Keratinocyte (primary cell): ENCODE measurements at places on chromosomes 4 and X.

- H3K36me3 ChIP-seq = no peaks in the 10 kb centered on the region
- peak; percentile 42 for DNase-seq
- H3K27me3 ChIP-seq = no peaks in the 10 kb centered on the region
Observed at GRCh38 chrX:10173331-10173900, 16.6 kb downstream of the CLCN4 start.

DNA sequence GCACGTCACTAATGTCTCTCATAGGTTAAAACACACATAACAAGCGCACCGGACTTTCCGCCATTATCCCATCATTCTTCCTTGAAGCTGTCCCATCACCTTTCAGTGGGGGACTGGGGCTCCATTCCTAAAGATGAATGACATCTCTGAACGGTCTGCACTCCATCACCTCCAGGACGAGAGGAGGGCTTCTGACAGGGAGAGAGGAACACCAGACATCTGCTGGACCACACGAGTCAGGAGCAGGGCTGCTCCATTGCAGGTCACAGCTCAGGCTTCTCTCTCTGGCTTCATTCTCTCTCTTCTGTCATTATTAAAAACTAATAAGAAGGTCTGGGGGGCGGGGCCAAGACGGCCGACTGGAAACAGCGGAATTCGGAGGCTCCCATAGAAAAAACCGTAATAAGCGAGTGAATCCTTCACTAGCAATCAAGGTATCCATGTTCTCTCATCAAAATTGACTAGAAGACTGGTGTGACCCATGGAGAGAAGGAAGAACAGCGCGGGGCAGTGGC lies 289.8 kb downstream of the LDB2 start:
- H3K27me3 ChIP-seq = no peaks in the 10 kb centered on the region
- H3K4me1 ChIP-seq = no peaks in the 10 kb centered on the region
- no peak overlapping the region for H3K4me3 ChIP-seq
- H3K36me3 ChIP-seq = no peaks in the 10 kb centered on the region
- no peak overlapping the region for H3K27ac ChIP-seq

DNA sequence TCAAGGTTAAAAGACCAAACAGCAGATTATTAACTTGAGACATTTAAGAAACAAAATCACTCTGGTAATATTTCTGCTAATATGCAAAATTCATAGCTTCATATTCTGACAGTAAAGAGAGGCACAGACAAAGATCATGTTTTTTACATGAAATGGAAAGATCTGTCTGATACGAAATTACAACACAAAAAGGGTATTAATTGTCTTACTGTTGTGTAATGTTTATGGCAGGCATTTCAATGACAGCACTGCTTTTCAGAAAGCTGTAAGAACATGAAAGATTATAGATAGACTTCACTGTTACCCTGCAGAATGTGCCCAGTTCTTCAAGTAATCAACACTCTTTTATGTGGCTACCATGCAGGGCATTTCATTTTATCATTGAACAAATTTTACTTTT lies 15.4 kb downstream of the DCHS2 start:
- H3K27ac ChIP-seq = no peak overlapping the region
- peaks cover 5% of the 10 kb centered on the region for H3K27me3 ChIP-seq

DNA sequence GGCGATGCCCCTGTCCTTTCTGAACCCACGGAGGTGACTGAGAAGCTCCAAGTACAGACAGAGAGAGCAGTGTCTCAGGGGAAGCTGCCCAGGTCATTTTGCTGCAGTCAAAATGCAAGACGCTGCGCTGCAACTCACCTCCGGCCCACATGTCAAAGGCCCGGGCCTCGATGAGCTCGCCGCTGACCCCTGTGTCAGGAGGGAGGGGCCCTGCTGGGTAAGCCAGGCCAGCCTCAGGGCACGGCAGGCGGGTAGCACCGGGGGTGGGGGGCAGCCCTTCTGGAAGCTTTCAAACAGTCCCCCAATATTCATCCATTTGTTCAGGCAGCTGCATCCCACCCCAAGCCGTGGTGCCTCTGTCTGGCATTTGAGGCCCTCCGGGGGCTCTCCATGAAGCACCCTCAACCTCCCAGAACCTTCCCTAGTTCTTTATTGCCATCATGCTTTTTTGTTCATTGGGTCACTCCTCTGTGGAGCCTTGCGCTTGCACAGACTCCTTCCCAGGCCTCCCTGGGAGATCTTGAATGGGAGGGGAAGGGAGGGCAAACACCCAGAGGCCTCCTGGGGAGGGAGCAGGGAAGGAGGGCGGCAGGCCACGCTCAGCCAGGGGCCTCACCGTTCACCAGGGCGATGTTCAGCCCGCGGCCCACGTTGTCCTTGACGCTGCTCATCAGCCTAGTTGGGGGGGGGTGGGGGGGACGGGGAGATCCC lies 8.2 kb downstream of the FAM3A start:
- H3K27ac ChIP-seq = no peak overlapping the region
- no peak overlapping the region for H3K4me3 ChIP-seq
- H3K36me3 ChIP-seq = no peaks in the 10 kb centered on the region
- H3K27me3 ChIP-seq = no peaks in the 10 kb centered on the region
- H3K4me1 ChIP-seq = no peaks in the 10 kb centered on the region

DNA sequence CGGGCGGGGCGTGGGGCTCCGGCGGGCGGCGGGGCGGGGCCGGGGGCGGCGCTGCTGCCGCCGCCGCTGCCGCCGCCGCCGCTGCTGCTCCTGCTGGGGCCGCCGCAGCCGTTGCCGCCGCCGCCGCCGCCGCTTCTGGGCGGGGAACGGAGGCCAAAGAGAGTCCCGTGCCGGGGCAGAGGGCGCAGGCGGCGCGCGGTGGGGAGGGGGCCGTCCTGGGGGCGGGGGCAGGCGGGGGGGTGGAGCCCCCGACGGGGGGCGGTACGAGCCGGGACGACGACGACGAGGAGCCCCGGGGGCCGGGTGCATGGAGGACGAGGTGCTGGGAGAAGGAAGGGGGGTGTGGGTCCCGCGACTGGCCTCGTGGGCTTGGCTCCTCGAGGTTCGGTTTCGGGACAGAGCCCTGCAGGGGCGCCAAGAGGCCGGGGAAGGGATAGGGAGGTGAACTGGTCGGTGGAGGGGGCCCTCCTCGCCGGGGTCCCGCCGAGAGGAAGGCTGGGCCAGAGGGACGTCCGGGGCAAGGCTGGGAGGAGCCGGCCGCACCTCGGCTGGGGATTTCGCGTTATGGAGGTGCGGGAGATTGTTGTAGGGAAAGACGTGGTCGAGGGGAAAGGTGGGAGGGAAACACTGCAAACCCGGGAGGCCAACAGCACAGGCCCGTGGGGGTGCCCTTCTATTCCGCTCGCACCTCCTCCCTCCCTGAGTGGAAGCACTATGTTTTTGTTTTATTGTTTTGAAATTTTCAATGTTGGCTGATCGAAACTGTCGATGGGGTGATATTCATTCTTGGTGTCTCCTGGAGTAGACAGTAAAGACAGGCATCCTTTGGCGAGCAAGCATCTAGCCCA lies 1.9 kb downstream of the BCORL1 start:
- no peaks in the 10 kb centered on the region for H3K27me3 ChIP-seq
- no peak overlapping the region for H3K27ac ChIP-seq
- DNase-seq = no peak
- H3K4me3 ChIP-seq = peak overlapping the region; percentile 47
- H3K36me3 ChIP-seq = no peaks in the 10 kb centered on the region

- H3K27ac ChIP-seq = no peak overlapping the region
- no peaks in the 10 kb centered on the region for H3K27me3 ChIP-seq
- no peaks in the 10 kb centered on the region for H3K36me3 ChIP-seq
- H3K4me3 ChIP-seq = no peak overlapping the region
- DNase-seq = no peak
- no peaks in the 10 kb centered on the region for H3K4me1 ChIP-seq
Observed at GRCh38 chr4:96642490-96642889, 802.6 kb downstream of the PDHA2 start.

DNA sequence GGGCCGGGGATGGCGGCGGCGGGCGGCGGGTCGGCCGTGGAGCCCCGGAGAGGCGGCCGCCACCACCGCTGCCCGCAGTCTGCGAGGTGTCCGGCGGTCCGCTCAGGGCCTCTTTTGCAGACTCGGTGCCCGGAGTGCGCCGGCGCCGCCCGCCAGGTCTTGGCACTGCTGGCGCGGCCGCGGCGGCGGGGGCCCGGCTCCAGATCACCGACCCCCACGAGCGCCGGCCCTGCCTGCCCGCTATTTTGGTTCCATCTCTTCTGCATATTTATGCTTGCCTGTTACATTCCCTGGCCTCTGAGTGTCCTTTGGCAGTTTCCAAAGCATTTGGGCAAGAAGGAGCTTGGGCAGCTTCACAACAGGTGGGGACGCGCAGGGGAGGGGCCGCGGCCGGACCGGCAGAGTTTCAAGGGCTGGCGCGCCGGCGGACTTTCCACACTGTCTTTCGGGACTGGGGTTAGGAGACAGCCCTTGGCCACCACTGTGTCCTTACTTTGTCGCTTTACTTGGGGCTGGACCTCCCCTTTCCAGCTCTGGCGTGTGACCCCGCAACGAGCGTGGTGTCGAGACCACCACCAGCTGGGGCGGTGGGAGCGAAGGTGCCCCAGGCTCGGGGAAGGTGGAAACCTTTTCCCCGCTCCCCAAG lies 668 bp upstream of the TAPT1 start:
- H3K27me3 ChIP-seq = no peaks in the 10 kb centered on the region
- no peak for DNase-seq
- H3K4me1 ChIP-seq = peaks cover 8% of the 10 kb centered on the region
- H3K36me3 ChIP-seq = no peaks in the 10 kb centered on the region

GRCh38 chr4:16212138-16212782 lies 14.0 kb downstream of the TAPT1 start:
- no peak overlapping the region for H3K4me3 ChIP-seq
- no peaks in the 10 kb centered on the region for H3K4me1 ChIP-seq
- H3K27me3 ChIP-seq = no peaks in the 10 kb centered on the region

GRCh38 chrX:23919706-23920320 lies 12.0 kb downstream of the CXorf58 start:
- no peak for DNase-seq
- H3K4me1 ChIP-seq = no peaks in the 10 kb centered on the region
- H3K27me3 ChIP-seq = peaks cover 3% of the 10 kb centered on the region
- no peak overlapping the region for H3K27ac ChIP-seq

- no peaks in the 10 kb centered on the region for H3K27me3 ChIP-seq
- H3K4me1 ChIP-seq = no peaks in the 10 kb centered on the region
- H3K4me3 ChIP-seq = no peak overlapping the region
- H3K36me3 ChIP-seq = peaks cover 4% of the 10 kb centered on the region
Observed at GRCh38 chr4:84622959-84623358, 40.0 kb downstream of the CDS1 start.

GRCh38 chrX:11341274-11342201 lies 48.3 kb downstream of the AMELX start:
- H3K4me1 ChIP-seq = peaks cover 3% of the 10 kb centered on the region

DNA sequence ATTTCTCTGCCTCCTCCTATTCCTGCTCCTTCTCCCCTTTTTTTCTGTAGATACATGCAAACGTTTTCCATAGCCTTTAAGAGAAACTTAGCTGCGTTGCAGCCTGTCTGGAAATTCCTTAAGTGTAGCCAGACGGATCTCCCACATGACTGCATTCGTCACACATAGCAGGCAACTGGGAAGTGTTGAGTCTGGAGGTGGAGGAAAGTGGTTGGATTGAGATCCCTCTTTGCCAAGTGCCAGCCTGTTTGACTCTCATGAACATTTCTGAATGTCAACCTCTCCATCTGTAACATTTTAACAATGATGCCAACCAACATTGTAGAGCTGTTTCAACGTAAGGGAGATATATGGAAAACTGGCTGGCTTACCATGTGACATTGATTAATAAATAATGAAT lies 45.1 kb upstream of the FAM9A start:
- H3K36me3 ChIP-seq = no peaks in the 10 kb centered on the region
- DNase-seq = no peak
- H3K4me3 ChIP-seq = no peak overlapping the region
- H3K27me3 ChIP-seq = no peaks in the 10 kb centered on the region
- H3K27ac ChIP-seq = no peak overlapping the region
- peaks cover 20% of the 10 kb centered on the region for H3K4me1 ChIP-seq

DNA sequence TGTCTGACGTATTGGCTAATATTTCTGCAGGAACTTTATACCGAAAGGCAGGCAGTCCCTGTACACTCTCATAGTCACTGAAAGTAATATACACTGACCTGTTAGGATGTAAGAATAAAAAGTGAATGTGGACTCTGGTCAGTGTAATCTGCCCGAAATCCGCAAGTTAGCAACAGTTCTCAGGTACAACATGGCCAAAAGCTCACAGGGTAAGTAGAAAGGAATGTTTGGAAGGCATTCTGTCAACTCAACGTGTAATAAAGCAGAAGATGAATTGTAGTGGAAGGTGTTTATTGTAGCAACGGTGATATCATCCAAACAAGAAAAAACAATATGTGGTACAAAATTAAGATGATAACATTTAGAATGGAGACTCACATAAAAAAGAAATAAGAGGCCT lies 26.0 kb upstream of the NUP54 start:
- H3K36me3 ChIP-seq = peaks cover 19% of the 10 kb centered on the region
- no peak overlapping the region for H3K4me3 ChIP-seq
- DNase-seq = no peak
- H3K27me3 ChIP-seq = no peaks in the 10 kb centered on the region
- H3K4me1 ChIP-seq = no peaks in the 10 kb centered on the region
